GM12878 (cell line): ENCODE measurements at places on chromosomes 12 and 14. TPM values are rescaled to one million over a fixed set of nuclear protein-coding genes. Genes with fewer than 3 reads are reported as not detected.

FLRT2 gene
- not detected in 2 replicates for polyA plus RNA-seq

IFNG-AS1 gene
- polyA plus RNA-seq: 0.32 and 0.40 TPM in 2 replicates

E2F7 gene
- polyA plus RNA-seq: 24.7 and 27.9 TPM in 2 replicates

AQP2 gene
- polyA plus RNA-seq: not detected in 2 replicates

HSPB8 gene
- not detected in 2 replicates for polyA plus RNA-seq

FAM222A gene
- 0.08 TPM in 1 of 2 replicates, not detected in the other for polyA plus RNA-seq

PPP4R4 gene
- 0.17 TPM in 1 of 2 replicates, not detected in the other for polyA plus RNA-seq

SDSL gene
- polyA plus RNA-seq: 4.1 and 6.2 TPM in 2 replicates

EAPP gene
- polyA plus RNA-seq: 45.0 and 45.1 TPM in 2 replicates

AKAP3 gene
- 2.3 and 2.4 TPM in 2 replicates for polyA plus RNA-seq

OLR1 gene
- polyA plus RNA-seq: not detected in 2 replicates

CFAP73 gene
- polyA plus RNA-seq: not detected in 2 replicates

RARG gene
- 3.2 and 6.0 TPM in 2 replicates for polyA plus RNA-seq

KRT5 gene
- polyA plus RNA-seq: not detected in 2 replicates

INSM2 gene
- polyA plus RNA-seq: not detected in 2 replicates
